ENCODE measurements at places on chromosomes 1 and 21.

DNA sequence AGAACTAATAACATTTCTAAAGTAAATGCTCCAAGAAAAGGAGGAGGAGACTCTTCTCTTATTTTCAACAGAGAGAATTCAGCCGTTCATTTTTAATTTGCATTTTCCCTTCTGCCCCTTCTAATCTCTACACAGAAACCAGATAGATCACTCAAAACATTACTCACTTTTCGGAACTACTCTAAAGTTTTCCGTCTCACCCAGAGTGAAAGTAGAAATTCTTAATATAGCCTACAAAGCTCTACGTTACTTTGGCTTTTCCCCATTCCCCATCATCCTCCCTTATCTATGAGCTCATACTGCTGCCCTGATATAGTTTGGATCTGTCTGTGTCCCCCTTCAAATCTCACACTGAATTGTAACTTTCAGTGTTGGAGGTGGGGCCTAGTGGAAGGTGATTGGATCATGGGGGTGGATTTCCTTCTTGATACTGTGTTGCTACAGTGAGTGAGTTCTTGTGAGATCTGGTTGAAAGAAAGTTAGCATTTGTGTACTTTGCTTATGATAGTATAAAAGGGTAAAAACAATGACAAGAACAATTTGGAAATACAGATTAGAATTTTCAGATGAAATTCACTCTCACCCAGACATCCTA lies 188.2 kb downstream of the AMY1C start:
- DNase-seq = no peak

GRCh38 chr1:63626222-63626621 lies 33.0 kb downstream of the PGM1 start:
- no peak for DNase-seq

DNA sequence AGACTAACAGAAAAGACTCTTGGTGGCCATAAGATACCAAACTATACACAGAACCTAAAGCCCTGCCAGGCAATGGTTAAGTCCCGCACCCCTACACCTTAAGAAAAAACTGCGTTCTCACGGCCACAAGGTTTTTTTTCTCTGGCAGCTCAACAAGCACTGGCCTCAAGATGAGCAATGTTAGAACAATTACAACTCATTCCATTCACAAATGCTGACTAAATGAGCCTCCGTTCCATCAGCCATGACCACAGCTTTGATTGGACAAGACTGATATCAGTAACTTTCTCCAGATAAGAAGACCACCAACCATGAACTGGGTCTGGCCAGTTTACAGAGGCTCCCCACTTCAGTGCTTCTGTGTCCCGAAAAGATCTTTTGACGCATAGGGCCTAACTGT lies 31.9 kb downstream of the SEC16B start:
- DNase-seq = no peak

DNA sequence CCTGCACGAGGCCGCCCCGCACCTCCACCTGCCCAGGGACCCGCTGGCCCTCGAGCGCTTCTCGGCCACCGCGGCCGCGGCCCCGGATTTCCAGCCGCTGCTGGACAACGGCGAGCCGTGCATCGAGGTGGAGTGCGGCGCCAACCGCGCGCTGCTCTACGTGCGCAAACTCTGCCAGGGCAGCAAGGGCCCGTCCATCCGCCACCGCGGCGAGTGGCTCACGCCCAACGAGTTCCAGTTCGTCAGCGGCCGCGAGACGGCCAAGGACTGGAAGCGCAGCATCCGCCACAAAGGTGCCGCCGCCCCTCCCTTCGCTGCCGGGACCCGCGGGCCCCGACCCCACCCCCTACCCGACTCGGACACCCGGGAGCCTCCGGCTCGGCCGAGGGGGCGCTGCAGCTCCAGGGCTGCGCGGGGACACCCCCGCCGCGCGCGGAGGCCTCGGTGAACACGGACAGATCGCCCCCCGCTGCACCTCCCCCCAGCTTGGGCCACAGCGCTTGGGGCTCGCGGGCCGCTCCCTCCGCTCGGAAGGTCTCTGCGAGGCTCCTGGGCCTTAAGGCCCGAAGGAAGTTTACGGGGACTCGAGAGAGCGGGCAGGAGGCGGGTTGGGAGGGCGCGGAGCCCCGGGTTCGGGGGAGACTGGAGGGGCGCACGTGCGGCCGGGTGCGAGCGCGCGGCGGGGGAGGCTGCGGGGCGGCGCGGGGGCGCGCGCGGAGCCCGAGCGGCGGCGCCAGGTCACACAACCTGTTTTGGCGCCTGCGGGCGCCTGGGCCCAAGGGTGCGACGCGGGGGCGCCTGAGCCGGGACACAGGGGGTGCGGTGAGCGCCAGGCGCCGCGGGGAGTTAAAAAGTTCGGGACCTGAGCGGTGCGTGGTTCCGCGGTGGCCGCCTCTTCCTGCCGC lies 1.2 kb downstream of the SAMD11 start:
- DNase-seq = no peak

GRCh38 chr1:2416403-2416802 lies 4.0 kb upstream of the PEX10 start:
- DNase-seq = no peak
